ENCODE measurements at places on chromosomes 11 and 22. TPM values are rescaled to one million over a fixed set of nuclear protein-coding genes. Genes with fewer than 3 reads are reported as not detected.

The ETS1 gene
- polyA plus RNA-seq: 118 TPM

The OR8D4 gene
- not detected for polyA plus RNA-seq

The FZD4 gene
- 0.03 TPM for polyA plus RNA-seq

The FERMT3 gene
- 152 TPM for polyA plus RNA-seq

The OR4D5 gene
- polyA plus RNA-seq: not detected
